Right cardiac atrium (tissue), 5 donors: ENCODE measurements at places on chromosomes 13 and 19.
A peak's percentile ranks its signal among the peaks of the same experiment; 100 is the strongest.

DNA sequence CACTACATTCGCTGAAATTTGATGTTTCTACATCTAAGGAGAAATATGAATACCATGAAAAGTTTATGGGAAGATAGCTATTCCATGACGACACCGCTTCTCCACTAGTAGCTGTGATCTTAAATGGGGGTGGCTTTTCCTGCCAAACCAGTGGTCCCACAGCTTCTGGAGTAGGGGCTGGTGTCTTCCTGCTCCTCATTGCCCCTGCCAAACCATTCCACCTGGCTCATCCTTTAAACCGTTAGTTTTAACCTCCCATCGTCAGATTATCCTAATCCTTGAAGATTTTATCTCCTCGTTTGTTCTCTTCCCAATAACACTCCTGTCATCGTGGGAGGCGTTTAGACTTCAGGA lies 568 bp upstream of the ZNF230 start:
- no peak for DNase-seq

- DNase-seq: no peak
These were observed 60.1 kb upstream of the F7 start for GRCh38 chr13:113045251-113046127.

GRCh38 chr19:10836479-10837330 lies 693 bp upstream of the TMED1 start:
- peak; percentile 94 for DNase-seq

DNA sequence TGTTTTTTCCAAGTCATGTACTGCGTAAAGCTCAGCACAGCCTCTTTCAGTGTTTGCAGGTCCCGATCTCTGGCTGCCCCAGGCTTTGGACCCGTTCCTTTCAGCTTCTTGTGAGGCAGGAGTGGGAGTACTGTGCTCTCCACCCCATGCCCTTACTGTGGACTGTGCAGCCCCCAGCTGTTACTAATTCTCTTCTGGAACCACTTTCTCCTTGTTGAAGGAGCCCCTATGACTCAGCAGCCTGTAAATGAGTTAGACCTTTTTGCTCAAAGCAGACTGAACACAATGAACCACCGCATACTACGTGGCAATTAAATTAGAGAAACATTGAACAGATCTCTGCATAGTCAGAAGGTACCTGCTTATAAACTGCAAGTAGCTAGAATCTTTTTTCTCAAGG lies 39.0 kb downstream of the SERTM1 start:
- no peak for DNase-seq
